CD4-positive, alpha-beta T cell treated with Interleukin-17A for 4 hours (primary cell): ENCODE measurements at places on chromosomes 5 and 9.

DNA sequence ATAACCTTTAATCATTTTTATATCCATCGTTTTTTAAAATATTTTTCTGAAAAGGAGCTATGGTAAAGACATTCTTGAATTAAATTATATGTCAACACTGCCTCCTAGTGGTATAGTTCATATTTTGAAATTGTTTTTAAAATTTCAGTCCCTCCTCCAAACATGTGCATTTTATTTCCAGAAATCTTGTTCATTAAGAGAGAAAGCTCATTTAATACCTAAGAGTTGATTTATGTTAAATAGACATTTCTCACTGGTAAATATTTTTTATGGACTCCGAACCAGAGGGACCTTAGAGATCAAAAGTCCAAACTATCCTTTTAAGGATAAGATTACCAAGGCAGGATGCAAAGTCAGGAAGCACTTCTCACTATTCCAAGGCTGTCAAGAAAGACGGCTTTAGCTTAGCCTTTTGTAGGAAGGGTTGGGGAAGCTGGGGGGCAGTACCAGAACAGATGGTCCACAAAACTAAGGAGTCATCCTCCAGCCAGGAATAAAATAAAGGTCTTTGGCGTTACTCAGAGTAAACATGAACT lies 21.6 kb downstream of the BHMT start:
- no peak for DNase-seq

DNA sequence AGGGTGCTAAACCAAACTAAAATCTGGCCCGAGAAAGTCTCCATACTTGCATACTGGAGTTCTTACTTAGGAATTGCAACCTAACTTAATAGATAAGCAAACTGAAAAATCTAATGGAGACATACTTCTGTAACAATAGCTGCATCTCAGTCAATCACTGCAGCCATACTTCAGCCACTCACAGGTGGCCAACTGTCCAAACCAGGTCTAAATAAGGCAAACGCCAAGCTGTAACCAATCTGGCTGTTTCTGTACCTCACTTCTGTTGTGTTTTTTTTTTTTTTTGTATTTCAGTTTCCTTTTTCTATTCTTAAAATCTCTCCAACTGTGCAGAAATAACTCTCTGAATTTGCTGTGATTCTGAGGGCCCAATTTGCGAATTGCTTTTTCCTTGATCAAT lies 4.4 kb upstream of the NDUFB6 start:
- DNase-seq = no peak

GRCh38 chr5:84242286-84242685 lies 142.4 kb downstream of the EDIL3 start:
- DNase-seq = no peak

DNA sequence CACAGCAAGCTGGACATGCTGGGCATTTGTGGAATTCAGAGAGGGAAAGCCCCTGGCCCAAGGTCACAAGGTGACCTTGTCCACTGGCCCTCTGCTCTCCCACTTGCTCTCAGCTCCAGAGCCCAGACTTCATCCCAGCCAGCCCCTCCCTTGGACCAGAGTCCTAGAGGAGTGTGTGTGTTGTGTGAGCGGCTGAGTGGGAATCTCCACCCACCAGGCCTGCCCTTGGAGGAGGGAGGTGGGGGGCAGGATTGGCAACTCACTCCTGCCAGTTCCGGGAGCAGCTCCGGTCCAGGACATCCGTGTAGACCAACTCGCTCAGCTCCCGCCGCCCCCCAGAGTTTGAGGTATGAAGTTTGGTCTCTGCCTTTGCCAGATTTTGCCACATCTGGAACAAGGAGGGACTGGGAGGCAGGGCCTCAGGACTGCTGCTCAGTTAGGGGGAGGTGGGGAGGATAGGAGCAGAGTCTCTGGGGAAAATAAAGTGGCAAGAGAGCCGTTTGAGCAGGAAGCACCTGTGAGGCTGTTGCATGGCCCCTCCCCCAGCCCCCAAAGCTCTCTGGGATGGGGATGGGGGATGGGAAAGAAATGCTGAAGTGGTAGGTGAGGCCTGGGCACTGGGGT lies 1.4 kb downstream of the MZB1 start:
- no peak for DNase-seq

GRCh38 chr5:157219491-157220271 lies 39.0 kb downstream of the ITK start:
- no peak for DNase-seq

- no peak for DNase-seq
Measured at GRCh38 chr9:81097131-81097847, 592.1 kb downstream of the TLE1 start.

- DNase-seq = no peak
Measured at GRCh38 chr5:150107909-150108447, 21.6 kb upstream of the CSF1R start.

- DNase-seq = no peak
Measured at GRCh38 chr5:112697322-112697721, 40.4 kb upstream of the APC start.

DNA sequence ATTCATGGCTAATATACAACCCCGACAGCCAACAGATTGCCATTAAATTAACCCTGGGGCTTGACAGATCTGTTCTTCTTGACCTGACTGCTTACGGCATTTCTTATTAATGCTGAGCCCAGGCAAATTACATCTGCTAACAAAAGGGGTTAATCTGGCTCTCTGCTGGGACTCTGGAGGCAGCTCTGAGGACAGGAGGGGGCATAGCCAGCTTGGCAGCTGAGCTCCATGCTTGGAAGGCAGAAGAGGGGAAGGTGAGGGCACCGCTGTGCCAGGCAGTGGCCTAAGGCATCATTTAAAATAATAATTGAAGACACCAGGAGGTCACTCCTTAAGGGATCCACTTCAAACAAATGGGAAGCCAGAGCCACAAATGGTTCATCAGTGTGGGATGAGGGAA lies 126.0 kb upstream of the GPR151 start:
- no peak for DNase-seq

- no peak for DNase-seq
Measured at GRCh38 chr5:173301695-173302545, 26.3 kb downstream of the STC2 start.

DNA sequence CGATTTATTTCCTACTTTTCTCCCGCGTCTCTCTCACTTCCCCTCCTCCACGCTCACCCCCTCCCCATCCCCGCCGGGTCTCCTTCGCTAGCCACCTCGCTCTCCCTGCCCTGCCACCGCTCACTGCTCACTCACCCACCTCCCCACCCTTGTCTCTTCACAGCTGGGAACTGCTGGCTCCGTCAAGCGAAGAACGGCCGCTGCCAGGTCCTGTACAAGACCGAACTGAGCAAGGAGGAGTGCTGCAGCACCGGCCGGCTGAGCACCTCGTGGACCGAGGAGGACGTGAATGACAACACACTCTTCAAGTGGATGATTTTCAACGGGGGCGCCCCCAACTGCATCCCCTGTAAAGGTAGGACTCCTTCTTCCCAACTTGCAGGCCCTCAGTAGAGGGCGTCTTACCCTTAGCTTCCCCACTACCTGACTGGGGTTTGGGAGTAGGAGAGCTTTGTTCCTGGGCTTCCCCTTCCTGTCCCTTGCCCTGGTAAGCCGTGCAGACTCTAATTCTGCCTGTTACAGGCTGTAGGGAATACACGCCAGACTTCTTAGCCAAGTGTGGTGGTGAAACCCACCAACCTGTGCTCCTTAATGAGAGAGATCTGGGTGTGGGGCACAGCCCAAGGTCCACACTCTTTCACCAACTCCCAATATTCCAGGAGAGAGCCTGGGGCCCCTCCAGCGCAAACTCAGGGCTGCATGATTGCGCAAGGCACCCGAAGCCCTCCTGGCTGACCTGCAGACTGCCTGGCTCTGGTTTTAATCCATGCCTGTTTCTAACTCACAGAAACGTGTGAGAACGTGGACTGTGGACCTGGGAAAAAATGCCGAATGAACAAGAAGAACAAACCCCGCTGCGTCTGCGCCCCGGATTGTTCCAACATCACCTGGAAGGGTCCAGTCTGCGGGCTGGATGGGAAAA lies 2.5 kb downstream of the FST start:
- DNase-seq = peak; percentile 8

- DNase-seq = no peak
Measured at GRCh38 chr5:154039458-154039829, 677 bp downstream of the MFAP3 start.

DNA sequence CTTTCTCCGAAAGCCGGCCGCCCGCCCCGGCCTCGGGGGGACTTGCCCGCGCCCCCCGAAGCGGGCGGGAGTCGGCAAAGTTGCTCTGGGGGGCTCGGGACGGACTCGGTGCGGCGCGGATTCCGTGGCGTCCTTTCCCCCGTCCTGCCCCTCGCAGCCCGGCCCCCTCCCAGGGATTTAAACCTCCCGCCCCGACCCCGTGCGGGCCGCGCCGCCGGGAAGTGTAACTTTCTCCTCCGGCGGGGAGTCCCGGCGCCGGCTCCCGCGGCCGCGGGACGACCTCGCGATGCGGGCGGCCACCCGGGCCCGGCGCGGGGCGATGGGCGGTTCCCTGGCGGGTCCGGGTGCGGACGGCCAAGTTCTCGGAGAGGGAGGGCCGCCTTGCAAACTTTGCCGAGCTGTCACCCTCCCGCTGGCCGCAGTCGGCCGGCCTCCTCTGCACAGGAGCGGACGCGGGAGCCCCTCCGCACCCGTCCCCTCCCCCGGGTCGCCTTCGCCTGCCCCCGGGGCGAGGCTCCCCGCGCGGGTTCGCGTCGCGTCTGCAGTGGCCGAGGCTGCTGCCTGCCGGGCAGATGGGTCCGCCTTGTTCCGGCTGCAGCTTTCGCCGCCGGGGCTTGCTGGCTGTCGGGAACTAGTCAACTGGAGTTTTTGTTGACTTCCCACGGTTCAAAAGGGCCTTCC lies 732 bp downstream of the PBX3 start:
- peak; percentile 45 for DNase-seq

DNA sequence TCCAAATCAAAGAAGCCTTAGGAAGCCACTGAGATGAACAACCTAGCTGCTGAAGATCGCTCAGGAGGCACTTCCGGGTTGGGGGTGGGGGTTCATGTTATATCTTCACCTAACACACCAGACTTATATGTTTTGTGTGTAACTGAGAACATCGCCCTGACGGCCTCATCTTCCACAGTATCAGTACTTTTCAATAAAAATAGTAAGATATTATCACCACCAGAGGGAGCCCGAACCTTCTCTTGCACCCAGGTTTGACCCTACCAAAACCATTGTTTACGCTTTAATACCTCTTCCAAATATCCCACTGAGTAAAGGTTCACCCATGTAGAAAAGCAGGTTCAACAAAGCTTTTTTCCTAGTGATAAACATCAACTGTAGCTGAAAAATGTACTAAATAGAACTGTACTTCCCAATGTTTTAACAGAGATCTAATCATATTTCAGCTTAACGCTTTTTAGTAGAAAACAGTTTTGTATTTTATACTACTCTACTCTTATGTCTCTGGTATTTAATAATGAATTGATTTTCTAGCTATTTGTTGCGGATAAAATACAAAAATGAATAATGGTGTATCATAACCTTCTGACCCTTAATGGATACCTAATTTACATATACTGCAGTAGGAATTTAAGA lies 244.0 kb downstream of the EPB41L4A start:
- peak; percentile 37 for DNase-seq

DNA sequence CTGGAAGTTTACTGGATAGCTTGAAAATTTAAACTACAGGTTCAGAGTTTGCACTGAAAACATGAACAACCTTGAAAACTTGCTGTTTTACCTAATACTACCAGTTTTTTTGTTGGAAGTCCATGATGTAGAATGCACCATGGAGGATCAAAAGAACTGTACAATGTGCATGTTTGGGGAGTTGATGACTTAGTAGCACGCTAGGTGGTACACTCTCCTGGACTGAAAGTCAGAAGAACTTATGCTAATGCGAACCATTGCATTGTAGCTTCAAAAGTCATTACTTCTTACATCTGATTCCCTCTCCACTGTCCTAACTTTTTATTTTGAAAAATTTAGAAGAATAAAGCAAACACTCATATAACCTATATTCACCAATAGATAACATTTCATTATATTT lies 211.0 kb downstream of the OSTF1 start:
- no peak for DNase-seq

DNA sequence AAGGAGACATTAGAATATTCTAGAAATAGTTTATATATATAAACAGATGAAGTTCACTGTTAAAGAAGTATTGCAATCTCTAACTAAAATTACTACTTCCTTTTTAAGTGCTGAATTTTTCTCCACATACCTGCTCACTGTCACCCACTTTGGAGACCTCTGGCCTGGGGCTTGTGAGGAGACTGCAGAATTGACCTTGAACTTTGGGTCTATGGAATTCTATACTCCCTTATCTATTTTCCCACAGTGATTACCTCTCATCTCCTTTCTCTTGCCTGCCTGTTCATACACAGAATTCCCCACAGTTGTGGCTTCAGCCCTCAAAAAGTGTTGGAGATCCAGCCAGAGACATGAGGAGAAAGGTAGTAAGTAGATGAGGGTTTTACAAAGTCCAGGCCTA lies 45.4 kb downstream of the LARP1 start:
- DNase-seq = no peak
